Stimulated activated CD8-positive, alpha-beta memory T cell treated with anti-CD3 and anti-CD28 coated beads, Interleukin-12 subunit alpha, Interleukin-12 subunit beta, amount 100 ng/mL, for 4 hours (primary cell): ENCODE measurements at places on chromosomes 3 and 15.

DNA sequence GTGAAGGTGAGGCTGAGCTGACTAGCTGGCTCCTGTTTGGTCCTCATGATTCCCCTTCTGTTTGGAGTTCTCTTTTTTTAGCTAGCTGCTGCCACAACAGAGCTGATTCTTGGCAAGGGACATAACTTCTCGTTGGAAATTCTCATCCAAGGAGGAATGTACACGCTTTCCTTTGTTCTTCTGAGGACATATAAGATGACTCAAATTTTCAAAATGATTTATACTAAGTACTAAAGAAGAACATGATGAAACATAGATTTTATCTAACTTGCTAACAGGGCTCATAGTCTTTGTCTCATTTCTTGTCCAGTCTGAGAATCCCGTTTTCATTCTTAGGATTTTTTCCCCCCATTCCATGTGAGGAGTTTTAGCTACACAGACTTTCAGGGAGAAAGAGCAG is 2.9 kb upstream of the TFG start:
- DNase-seq, result no peak

GRCh38 chr3:54862526-54862925 is 65.3 kb downstream of the LRTM1 start:
- no peak for DNase-seq

- no peak for DNase-seq
Observed at GRCh38 chr3:86814918-86815655, 175.9 kb downstream of the VGLL3 start.

DNA sequence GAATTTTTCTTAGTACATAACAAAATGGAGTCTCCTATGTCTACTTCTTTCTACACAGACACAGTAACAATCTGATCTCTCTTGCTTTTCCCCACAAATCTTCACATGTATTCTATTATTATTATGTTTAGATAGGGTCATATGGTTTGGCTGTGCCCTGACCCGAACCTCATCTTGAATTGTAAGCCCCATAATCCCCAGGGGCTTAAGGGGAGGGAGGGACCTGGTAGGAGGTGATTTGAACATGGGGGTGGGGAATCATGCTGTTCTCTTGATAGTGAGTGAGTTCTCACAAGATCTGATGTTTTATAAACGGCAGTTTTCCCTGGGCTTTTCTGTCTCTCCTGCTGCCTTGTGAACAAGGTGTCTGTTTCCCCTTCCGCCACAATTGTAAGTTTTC is 86.7 kb upstream of the SELENOK start:
- no peak for DNase-seq

DNA sequence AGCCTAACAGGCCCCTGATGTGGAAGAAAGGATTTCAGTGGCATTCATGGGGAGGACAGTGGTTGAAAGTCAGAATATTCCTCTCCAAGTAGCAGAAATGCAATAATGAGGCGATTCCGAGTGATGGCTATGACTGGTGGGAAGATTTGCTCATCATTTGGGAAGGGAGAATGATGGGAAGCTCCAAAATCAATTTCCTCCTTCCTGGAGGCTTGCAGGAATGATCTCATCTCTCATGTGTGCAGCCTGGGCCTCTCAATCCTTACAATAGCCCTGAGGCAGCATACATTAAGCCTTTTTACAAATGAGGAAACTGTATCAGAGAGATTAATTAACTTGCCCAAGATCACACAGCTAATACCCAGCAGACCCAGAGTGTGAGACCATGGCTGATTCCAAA is 58.7 kb downstream of the BOC start:
- no peak for DNase-seq

- no peak for DNase-seq
Observed at GRCh38 chr3:8650583-8651416, 6.2 kb upstream of the SSUH2 start.

DNA sequence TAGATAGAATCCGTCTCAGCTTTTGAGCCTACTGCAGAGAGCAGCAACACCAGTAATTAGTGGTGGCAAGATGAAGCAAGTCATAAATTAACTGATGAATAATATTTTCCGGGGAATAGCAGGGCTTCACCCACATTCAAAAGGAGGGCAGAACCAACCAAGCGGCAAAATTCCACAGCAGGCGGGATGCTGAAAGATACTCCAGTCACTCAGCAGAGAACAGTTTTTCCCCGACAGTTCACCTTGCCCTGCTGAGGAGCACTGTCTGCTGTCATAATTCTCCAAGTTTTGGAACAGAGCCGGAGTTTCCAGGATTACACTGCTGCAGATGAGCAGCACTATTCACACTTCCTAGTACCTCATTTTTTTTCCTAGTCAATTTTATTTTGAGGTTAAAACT is 274.7 kb downstream of the CD47 start:
- DNase-seq, result no peak

GRCh38 chr3:42140665-42141203 is 49.6 kb downstream of the TRAK1 start:
- DNase-seq, result no peak

GRCh38 chr15:80464951-80465625 is 60.9 kb downstream of the ARNT2 start:
- DNase-seq, result no peak

DNA sequence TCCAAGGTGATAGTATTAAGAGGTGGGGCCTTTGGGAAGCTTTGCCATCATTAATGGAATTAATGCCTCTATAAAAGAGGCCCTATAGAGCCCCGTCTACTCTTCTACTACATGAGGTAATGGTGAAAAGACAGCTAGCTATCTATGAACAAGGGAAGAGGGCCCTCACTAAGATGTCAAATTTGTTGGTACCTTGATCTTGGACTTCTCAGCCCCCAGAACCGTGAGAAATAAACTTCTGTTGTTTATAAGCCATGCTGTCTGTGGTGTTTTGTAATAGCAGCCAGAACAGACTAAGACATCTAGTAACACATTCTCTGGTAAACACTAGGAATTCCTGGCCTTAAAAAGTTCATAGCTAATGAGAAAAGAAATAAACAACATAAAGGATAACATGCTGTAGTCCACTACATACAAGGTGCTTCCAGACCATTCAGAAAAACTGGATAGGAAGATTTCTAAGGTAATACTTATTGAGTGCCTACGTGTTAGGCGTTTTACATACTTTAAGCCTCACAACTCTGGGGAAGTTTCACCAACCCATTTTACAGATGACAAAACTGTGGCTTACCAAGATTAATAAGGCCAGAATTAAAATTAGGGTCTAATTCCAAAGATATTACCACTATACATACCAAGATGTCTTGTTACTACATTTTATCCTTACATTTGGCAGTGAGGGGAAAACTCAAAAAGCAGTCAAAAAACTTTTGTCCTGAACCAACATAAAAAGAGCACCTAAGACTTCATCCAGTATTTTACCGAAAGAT is 3.2 kb downstream of the UBE3A start:
- DNase-seq, result no peak

DNA sequence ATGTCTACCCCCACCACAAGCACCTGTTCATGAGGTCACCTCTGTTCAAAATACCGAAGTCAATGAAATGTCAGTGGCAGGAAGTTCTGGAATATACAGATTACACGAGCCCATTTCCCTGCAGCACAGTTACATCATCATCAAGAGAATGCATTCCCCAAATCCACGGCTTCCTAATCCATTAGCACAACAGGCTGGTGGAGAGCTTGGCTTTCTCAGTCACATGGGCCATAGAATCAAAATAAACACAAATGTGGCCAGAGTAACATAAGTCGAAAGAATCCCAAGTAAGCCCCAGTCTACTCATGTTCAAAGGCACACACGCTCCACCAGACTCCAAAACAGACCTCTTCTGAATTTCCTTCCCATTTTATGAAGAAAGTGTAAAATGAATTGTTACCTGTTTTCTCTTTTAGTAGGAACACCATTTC is 419.3 kb downstream of the MAGI1 start:
- DNase-seq, result no peak

- DNase-seq, result no peak
Observed at GRCh38 chr15:52144656-52145178, 32.1 kb upstream of the BCL2L10 start.

DNA sequence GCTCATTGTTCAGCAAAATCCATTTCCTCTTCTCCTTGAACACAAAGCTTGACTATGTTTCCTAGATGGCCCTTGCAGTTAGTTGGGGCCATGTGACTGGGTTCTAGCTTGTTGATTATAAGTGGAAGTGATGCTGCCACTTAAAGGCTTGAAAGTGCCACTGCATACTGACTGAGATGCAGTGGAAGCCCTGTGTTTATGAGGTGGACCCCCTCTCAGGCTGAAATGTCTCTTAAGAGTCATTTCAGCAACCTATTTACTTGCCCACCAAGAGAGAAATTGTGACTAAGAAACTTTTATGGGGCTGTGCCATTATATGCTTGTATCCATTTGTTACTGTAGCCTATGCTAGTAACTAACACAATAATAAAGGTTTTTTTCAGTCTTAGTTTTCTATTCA is 8.4 kb upstream of the ANP32A start:
- no peak for DNase-seq

GRCh38 chr3:184814214-184814613 is 2.2 kb downstream of the VPS8 start:
- no peak for DNase-seq

GRCh38 chr15:74019734-74020133 is 25.2 kb downstream of the PML start:
- DNase-seq, result no peak

GRCh38 chr3:149563114-149563513 is 88.6 kb downstream of the TM4SF4 start:
- no peak for DNase-seq

- DNase-seq, result no peak
Observed at GRCh38 chr3:147937341-147937740, 528.2 kb downstream of the ZIC1 start.

DNA sequence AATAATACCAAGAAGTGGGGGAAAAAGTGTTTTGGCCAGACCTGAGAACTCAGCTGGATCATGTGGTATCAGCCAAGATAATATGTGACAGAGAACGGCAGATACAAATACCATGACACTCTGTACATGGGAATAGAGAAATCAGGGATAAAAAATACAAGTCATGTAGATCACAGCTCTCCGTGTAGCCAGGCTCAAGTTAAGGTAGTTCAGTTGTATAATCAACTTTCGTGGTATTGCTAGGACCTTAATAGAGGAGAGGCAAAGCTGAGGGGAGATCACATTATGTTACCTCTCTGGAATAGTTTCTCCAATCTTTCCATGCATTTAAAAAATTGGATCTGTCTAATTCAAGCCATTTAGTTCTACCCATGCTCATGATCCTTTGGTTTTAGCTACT is 179.8 kb downstream of the GHSR start:
- DNase-seq, result no peak

DNA sequence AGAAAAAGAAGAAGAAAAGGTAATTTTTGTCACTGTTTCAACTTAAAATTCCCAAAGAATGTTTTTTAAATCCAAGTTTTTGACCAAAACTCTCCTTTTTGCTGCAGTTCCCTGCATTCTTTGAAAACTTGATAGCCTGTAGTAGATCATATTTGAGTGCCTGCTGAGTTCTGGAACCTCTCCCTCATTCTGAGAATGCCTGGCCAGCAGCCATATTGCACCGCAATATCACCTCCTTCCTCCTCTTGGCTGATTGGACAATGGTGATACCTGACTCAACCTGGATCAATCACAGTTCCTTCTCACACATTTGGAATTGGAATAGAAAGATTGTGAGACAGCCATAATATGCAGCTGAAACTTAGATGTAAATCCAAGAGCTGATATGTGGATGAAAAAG is 97.6 kb upstream of the GAP43 start:
- DNase-seq, result no peak

DNA sequence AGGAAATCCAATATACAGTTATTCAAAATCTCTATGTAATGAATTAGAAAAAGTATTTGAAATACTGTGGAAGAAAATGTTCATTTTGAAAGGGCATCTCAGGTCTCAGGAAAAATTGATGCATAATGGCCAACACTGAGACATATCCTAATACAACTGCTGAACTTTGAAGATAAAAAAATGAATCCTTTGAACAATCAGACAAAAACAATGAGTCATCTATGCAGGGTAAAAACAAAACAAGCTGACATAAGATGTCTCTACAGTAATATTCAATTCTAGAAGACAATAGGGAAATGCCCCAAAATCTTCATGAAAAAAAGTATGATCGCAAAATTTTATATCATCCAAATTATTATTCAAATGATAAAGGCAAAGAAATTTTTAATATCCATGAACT is 34.0 kb upstream of the ZNF280D start:
- DNase-seq, result no peak

DNA sequence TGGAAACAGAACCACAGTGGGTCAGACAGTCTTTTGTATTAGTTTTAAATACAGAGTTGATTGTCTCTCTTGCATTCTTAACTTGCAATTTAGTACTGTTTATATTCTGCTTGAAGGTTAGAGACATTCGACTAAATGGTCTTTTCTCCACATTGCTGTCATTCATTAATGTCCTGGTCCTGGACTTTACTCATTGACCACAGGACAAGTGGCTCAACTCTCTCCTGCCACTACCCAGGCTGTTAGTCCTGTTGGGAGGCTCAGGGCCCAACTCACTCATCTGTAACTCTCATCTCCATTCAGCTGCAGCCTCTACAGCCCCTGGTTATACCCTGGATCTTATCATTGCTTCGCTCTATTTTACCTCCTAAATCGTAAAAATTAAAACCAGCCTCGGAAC is 427.4 kb downstream of the LPP start:
- DNase-seq, result no peak

DNA sequence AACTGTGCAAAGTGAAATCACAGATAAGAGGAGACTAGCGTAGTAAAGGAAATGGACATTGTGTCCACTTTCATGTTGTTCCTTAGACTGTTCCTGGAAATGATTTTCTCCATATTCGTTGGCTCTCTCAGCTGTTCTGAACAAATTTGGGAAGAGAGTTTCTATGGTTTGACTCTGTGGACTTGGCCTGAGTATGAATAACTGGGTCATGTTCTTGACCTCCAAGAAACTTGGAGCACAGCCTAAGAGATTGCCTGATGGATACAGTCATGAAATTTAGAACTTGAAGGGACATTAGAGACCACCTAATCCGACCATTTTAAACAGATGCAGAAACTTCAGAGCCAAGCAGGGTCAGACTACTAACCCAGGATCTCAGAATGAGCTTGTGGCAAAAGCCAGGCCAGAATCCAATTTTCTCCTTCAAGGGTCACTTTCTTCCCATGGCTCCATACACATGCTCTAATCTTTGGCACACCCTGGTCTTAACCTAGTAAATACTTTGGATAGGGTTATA is 430.4 kb downstream of the RBMS3 start:
- no peak for DNase-seq

DNA sequence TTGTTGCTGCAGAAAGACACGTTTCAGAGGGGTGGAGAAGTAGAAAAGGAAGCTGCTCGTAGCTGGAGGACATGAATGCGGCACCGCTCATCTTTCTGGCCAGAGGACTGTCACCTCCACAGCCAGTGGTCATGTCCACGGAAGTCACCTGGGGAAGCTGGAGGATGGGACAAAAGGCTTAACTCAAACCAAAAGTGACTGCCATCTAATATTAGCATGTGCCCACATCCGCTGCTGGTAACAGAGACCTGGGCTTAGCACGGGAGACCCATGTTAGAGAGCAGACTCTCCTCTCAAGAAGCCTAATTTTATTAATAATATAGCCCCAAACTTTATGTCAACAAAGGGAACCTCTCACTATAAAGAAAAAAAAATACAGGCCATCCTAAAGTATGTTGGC is 5.9 kb downstream of the MEX3B start:
- DNase-seq, result no peak
